Activated naive CD4-positive, alpha-beta T cell treated with anti-CD3 and anti-CD28 coated beads, Interleukin-2, amount 50 U/mL, for 72 hours (primary cell): ENCODE measurements at places on chromosomes 4 and X.
A peak's percentile ranks its signal among the peaks of the same experiment; 100 is the strongest.

GRCh38 chrX:2710041-2710840 lies 19.1 kb downstream of the CD99 start:
- DNase-seq, result no peak

DNA sequence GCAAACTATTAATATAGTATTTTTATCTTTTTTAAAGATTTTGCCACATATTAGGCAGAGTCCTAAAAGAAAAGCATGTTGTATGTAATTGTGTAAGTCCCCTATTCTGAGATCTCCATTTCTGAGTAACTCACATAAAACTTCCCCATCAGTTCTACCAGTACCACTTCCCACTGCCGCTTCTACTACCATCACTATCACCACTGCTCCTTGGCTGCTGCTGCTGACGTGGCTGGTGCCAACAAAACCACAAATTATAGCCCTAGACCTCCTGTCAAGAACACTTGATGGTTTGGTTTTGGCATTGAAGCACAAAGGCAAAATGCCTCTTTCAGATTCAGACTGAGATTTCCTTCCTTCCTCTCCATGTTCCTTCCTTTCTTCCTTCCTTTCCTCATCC lies 106.4 kb downstream of the MMRN1 start:
- DNase-seq, result no peak

GRCh38 chr4:55069248-55069647 lies 56.1 kb downstream of the KDR start:
- DNase-seq, result no peak

DNA sequence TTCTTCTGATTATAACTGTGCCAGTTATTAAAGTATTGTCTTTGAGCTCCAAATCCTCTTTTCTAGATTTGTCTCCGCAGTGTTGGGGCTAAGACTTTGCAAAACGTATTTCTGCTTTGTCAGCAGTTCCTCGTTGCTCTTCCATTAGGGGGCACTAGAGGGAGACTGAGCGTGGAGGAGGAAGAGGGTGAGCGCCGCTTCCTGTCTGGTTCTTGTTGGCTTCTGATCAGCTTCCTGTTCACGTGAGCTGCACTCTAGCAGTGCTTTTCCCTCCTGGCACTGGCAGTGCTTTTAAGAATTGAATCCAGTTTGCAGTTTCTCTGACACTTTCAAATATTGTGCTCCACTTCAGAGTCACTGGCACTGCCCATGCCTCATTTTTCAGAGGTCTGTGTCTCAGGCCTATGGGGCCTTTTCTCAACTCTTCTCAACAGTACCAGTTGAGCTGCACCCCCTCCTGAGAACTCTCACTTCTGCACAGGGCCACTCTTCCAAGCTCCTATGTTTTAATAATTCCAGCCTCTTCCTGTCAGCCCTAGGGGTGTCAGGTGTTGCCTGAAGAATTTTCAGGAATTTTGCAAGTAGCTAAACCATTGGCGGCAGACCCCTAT lies 54.4 kb upstream of the LCORL start:
- DNase-seq, result peak; percentile 28

GRCh38 chr4:140875746-140876452 lies 119.7 kb upstream of the TBC1D9 start:
- DNase-seq, result no peak
